ENCODE measurements at places on chromosomes 3 and 15. TPM values are rescaled to one million over a fixed set of nuclear protein-coding genes. Genes with fewer than 3 reads are reported as not detected.

The SYNPR gene
- total RNA-seq = not detected

The UTS2B gene
- not detected for total RNA-seq

The MAP3K13 gene
- 8.9 TPM for total RNA-seq

The TMEM212 gene
- total RNA-seq = not detected

The GPR156 gene
- total RNA-seq = under 0.01 TPM

The CHRM5 gene
- 0.13 TPM for total RNA-seq

The CPNE9 gene
- not detected for total RNA-seq

All from dermis microvascular lymphatic vessel endothelial cell (primary cell).